ENCODE measurements at places on chromosomes 2 and 18. TPM values are rescaled to one million over a fixed set of nuclear protein-coding genes. Genes with fewer than 3 reads are reported as not detected.

MAP4K3 gene
- 59.6 TPM for total RNA-seq

MC2R gene
- not detected for total RNA-seq

FZD7 gene
- total RNA-seq = 8.3 TPM

NCOA1 gene
- 109 TPM for total RNA-seq

CPS1 gene
- total RNA-seq = 17.2 TPM

ITPRID2 gene
- total RNA-seq = 179 TPM

OTOS gene
- not detected for total RNA-seq

COL4A4 gene
- 4.1 TPM for total RNA-seq

COBLL1 gene
- total RNA-seq = 17.3 TPM

ANKRD62 gene
- total RNA-seq = 56.8 TPM

GNAL gene
- total RNA-seq = 12.1 TPM

CHRNG gene
- not detected for total RNA-seq

CD207 gene
- 0.19 TPM for total RNA-seq

TUBB8B gene
- 8.0 TPM for total RNA-seq

CROCC2 gene
- total RNA-seq = 0.55 TPM
